Activated CD8-positive, alpha-beta T cell treated with anti-CD3 and anti-CD28 coated beads, Interleukin-2, amount 10 ng/mL, durations not matched to agents 7 days and 5 days (primary cell): ENCODE measurements at places on chromosomes 6 and 20. TPM values are rescaled to one million over a fixed set of nuclear protein-coding genes. Genes with fewer than 3 reads are reported as not detected.

- H3K27ac ChIP-seq: no peak overlapping the region
- no peak for DNase-seq
- H3K36me3 ChIP-seq: no peaks in the 10 kb centered on the region
- peaks cover 9% of the 10 kb centered on the region for H3K4me1 ChIP-seq
These were observed 24.1 kb downstream of the ALDH8A1 start for GRCh38 chr6:134925800-134926199.

GRCh38 chr6:162203287-162203686 is 524.3 kb downstream of the PRKN start:
- no peaks in the 10 kb centered on the region for H3K36me3 ChIP-seq
- DNase-seq: no peak
- no peak overlapping the region for H3K4me3 ChIP-seq
- H3K4me1 ChIP-seq: no peaks in the 10 kb centered on the region
- H3K27me3 ChIP-seq: no peaks in the 10 kb centered on the region
- H3K27ac ChIP-seq: no peak overlapping the region

DNA sequence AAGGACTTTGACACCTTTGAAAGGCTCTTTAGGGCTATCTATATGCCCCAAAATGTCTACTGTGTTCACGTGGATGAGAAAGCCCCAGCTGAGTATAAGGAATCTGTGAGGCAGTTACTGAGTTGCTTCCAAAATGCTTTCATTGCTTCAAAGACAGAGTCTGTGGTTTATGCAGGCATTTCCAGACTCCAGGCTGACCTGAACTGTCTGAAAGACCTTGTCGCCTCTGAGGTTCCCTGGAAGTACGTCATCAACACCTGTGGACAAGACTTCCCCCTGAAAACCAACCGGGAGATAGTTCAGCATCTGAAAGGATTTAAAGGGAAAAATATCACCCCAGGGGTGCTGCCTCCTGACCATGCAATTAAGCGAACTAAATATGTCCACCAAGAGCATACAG is 65.2 kb downstream of the GCNT2 start:
- H3K36me3 ChIP-seq: no peaks in the 10 kb centered on the region
- no peak overlapping the region for H3K27ac ChIP-seq
- peaks cover 30% of the 10 kb centered on the region for H3K4me1 ChIP-seq
- no peak for DNase-seq

GRCh38 chr6:7696061-7696460 is 29.8 kb upstream of the BMP6 start:
- no peaks in the 10 kb centered on the region for H3K36me3 ChIP-seq
- peaks cover 12% of the 10 kb centered on the region for H3K27me3 ChIP-seq
- no peak overlapping the region for H3K27ac ChIP-seq
- H3K4me3 ChIP-seq: no peak overlapping the region
- no peaks in the 10 kb centered on the region for H3K4me1 ChIP-seq

DNA sequence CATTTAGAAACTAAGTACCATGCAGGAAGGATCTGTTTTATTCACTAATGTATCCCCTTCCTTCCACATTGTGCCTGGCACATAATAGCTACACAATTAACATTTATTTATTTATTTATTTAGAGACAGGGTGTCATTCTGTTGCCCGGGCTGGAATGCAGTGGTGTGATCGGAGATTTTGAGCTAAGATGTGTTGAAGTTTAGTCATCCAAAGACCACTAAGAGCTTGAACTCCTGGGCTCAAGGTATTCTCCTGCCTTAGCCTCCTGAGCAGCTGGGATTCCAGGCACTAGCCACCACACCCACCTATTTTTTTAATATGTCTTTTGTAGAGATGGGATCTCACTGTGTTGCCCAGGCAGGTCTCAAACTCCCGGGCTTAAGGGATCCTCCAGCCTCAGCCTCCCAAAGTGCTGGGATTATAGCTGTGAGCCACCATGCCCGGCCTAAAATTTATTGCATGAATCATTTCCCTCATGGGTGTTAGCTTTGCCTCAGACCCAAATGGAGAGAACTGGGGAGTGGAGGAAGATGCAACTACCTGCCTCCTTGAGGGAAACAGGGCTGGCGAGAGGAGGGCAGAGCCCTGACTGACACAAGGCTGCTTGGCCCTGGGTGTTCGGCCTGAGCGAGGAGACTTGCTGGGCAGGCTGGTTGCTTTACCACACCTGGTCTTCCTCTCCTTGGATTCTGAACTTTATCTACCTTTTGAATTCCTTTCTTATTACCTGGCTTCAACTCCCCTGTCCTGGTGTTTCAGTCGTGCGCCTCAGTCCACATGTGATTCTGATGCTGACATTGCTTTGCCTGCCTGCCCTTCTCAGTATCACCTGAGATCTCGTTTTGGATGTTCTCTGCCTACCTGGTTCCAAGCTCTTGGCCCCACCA is 1.7 kb upstream of the DYNLT1 start:
- no peak for DNase-seq
- H3K4me1 ChIP-seq: peaks cover 64% of the 10 kb centered on the region
- H3K27me3 ChIP-seq: no peaks in the 10 kb centered on the region
- H3K27ac ChIP-seq: peak overlapping the region; percentile 36

DNA sequence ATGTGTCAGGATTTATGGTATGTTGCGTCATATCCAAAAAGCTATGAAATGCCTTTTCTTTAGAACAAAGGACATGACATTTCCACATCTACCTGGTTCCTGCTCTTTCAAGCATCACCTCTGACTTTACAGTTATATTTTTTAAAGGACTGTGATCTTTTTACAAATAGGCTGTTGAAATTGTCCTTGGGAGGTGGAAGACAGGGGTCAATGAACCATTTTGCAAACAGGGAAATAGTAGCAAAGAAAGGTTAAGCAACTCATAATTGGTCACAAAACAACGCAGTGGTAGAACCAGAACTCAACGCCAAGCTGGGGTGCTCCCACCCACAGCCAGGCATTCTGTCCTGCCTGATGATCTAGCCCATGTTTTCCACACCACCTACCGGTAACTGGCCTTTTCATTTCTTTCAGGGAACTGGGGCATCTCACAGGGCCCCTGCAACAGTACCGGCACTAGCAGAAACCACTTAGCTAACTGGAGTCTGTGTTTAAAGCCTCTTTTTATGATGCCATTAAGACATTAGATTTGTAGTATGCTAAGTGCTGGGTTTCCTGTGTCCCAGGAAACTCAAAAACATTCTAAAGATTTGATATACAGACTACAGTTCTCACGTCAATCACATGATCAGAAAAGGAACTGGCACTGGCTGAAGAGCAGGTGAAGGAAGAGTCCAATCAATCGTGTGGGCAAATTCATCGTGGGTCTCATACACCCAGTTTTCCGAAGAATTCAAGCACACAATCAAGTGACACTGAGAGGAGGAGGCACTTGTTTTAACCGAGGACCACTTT is 13.9 kb downstream of the ZNF217 start:
- peak overlapping the region; percentile 80 for H3K4me3 ChIP-seq
- peak overlapping the region; percentile 81 for H3K27ac ChIP-seq
- peaks cover 92% of the 10 kb centered on the region for H3K36me3 ChIP-seq
- H3K27me3 ChIP-seq: no peaks in the 10 kb centered on the region

DNA sequence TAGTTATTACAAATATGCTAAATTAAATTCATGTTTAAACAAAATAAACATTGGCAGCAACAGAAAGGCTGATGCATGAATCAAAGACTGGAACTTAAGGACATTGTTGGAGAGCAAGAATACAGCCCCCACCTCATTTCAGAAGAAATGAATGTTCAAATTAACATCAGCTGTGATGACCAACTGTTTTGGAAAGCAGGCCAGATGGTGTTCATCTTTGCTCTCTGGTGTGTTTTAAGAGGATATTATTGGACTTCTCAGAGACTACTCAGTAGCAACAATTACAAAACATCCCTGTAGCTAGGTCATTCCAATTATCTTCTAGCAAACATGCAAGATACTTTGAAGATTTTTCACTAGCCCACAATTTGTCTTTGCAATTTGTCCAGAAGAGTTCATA is 118.6 kb upstream of the DOK5 start:
- no peak overlapping the region for H3K4me3 ChIP-seq
- no peaks in the 10 kb centered on the region for H3K27me3 ChIP-seq
- H3K4me1 ChIP-seq: no peaks in the 10 kb centered on the region
- H3K27ac ChIP-seq: no peak overlapping the region
- no peaks in the 10 kb centered on the region for H3K36me3 ChIP-seq

DNA sequence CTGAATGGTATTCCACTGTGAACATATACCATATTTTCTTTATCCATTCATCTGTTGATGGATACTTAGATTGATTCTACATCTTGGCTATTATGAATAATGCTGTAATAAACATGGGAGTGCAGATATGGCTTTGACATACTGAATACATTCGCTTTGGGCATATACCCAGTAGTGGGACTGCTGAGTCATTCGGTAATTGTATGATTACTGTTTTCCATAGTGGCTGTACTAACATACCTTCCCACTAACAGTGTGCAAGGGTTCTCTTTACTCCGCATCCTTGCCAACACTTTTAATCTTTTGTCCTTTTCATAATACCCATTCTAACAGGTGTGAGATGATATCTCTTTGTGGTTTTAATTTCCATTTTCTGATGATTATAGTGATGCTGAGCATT is 98.2 kb upstream of the ESR1 start:
- H3K36me3 ChIP-seq: peaks cover 2% of the 10 kb centered on the region
- no peaks in the 10 kb centered on the region for H3K4me1 ChIP-seq
- H3K4me3 ChIP-seq: no peak overlapping the region
- H3K27me3 ChIP-seq: peaks cover 1% of the 10 kb centered on the region
- DNase-seq: no peak
- H3K27ac ChIP-seq: no peak overlapping the region

GRCh38 chr20:13736436-13737191 is 48.1 kb downstream of the ESF1 start:
- peaks cover 3% of the 10 kb centered on the region for H3K4me1 ChIP-seq
- H3K4me3 ChIP-seq: no peak overlapping the region
- no peak for DNase-seq
- H3K36me3 ChIP-seq: peaks cover 46% of the 10 kb centered on the region
- H3K27ac ChIP-seq: no peak overlapping the region
- no peaks in the 10 kb centered on the region for H3K27me3 ChIP-seq

DNA sequence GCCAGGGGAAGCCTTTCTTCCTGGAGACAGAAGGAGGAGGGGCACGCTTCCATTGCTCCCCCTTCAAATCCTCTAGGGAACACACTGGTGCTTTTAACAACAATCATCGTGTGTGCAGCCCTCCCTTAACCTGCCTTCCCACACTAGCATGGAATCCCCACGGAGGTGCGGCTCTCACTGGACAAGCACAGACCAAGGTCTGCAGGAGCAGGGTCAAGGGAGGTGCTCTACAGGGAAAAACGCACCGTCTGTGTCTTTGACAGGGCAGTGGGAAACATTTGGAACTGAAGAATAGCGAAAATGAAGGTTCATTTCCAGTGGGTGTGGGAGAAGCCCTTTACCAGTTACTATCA is 527.1 kb downstream of the QKI start:
- H3K4me3 ChIP-seq: no peak overlapping the region
- no peaks in the 10 kb centered on the region for H3K36me3 ChIP-seq
- no peak overlapping the region for H3K27ac ChIP-seq
- no peaks in the 10 kb centered on the region for H3K4me1 ChIP-seq
- no peak for DNase-seq

- no peak overlapping the region for H3K27ac ChIP-seq
- no peak overlapping the region for H3K4me3 ChIP-seq
- no peak for DNase-seq
- H3K27me3 ChIP-seq: no peaks in the 10 kb centered on the region
- peaks cover 31% of the 10 kb centered on the region for H3K36me3 ChIP-seq
- no peaks in the 10 kb centered on the region for H3K4me1 ChIP-seq
These were observed 45.9 kb downstream of the SNX14 start for GRCh38 chr6:85547719-85548118.

The MAPK13 gene
- total RNA-seq: 42.6 TPM

The SIRT5 gene
- 12.1 TPM for total RNA-seq

The NOX3 gene
- not detected for total RNA-seq

The BMP2 gene
- total RNA-seq: not detected

The SSTR4 gene
- total RNA-seq: not detected

The C6orf141 gene
- total RNA-seq: 0.26 TPM

The MAP7 gene
- total RNA-seq: 0.31 TPM

The ZNF292 gene
- 50.7 TPM for total RNA-seq
